ENCODE measurements at places on chromosomes 2 and 18. TPM values are rescaled to one million over a fixed set of nuclear protein-coding genes. Genes with fewer than 3 reads are reported as not detected.

Gene L3MBTL4
- 8.7 TPM for total RNA-seq

Gene UGT1A5
- not detected for total RNA-seq

Gene CENPA
- total RNA-seq: 33.7 TPM

Gene LRRTM4
- not detected for total RNA-seq

Gene NDUFV2
- total RNA-seq: 254 TPM

Gene ACADL
- total RNA-seq: not detected

Gene FOXI3
- total RNA-seq: not detected

Gene TCF7L1
- total RNA-seq: 0.10 TPM

Gene MROH2A
- total RNA-seq: not detected

GRCh38 chr2:112836695-112837117, at the start of gene IL1B:
Gene IL1B (minus strand): TSS chr2:112836779. CDS start chr2:112836229, 550 bp downstream.
- no peak within 1 kb of the TSS for H3K4me3 ChIP-seq
- no peak for DNase-seq
- no peak within 1 kb of the TSS for H3K27ac ChIP-seq
- H3K27me3 ChIP-seq: no peaks in the 10 kb centered on the region
- peaks cover 34% of the 10 kb centered on the region for H3K4me1 ChIP-seq
- no peaks in the 10 kb centered on the region for H3K36me3 ChIP-seq

DNA sequence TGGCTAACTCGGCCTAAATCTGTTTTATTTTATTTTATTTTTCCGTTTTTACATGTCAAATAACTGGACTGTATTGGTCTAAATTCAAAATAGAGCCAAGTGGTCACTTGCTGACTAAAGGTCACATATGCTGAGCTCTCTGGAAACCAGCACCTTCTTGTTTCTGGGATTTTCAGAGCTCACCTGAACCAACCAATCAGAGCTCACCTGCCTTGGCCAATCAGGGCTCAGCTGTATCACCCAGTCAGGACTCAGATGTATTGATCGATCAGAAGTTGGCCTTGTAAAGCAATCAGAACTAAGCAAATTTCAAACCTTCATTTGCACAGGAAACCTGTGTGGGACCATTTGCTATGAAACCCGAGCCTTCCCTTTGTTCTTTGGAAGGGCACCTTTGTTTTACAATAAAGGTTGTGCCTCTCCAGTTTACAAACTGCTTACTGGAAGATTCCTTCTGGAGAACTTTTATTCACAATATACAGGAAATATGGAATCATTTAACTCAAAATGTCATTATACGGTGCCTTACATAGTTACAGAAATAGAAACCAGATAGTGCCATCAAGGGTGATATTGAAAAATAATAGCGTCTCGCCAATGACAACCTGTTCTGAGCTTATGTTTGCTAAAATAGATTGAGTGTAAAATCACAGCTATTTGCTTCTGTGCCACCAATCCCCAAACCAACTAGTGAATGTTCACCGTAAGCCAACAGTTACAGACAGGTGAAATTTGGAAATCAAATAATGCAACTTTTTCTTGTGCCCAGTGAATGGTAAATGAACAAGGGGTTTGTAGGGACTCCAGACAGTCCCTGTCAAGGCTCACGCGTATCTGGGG, 17.3 kb upstream of the PSD4 start:
- H3K4me1 ChIP-seq: peaks cover 12% of the 10 kb centered on the region
- H3K27me3 ChIP-seq: no peaks in the 10 kb centered on the region
- no peak overlapping the region for H3K27ac ChIP-seq
- no peak overlapping the region for H3K4me3 ChIP-seq
- no peaks in the 10 kb centered on the region for H3K36me3 ChIP-seq
- no peak for DNase-seq

- no peak for DNase-seq
- H3K27me3 ChIP-seq: no peaks in the 10 kb centered on the region
- no peak overlapping the region for H3K4me3 ChIP-seq
- no peak overlapping the region for H3K27ac ChIP-seq
These were observed 94.1 kb downstream of the RTN4 start for GRCh38 chr2:54956111-54956627.

- no peaks in the 10 kb centered on the region for H3K36me3 ChIP-seq
- no peak overlapping the region for H3K27ac ChIP-seq
- H3K27me3 ChIP-seq: no peaks in the 10 kb centered on the region
- DNase-seq: no peak
These were observed 117.2 kb downstream of the CERS6 start for GRCh38 chr2:168573128-168573903.

- H3K36me3 ChIP-seq: no peaks in the 10 kb centered on the region
- H3K4me1 ChIP-seq: no peaks in the 10 kb centered on the region
- H3K27me3 ChIP-seq: no peaks in the 10 kb centered on the region
- no peak overlapping the region for H3K4me3 ChIP-seq
- H3K27ac ChIP-seq: no peak overlapping the region
These were observed 272.7 kb upstream of the DOK6 start for GRCh38 chr18:69127873-69128500.

- H3K27ac ChIP-seq: no peak overlapping the region
- no peaks in the 10 kb centered on the region for H3K4me1 ChIP-seq
- H3K27me3 ChIP-seq: no peaks in the 10 kb centered on the region
- H3K36me3 ChIP-seq: no peaks in the 10 kb centered on the region
- no peak overlapping the region for H3K4me3 ChIP-seq
These were observed 671.0 kb upstream of the SOX11 start for GRCh38 chr2:5021136-5021535.

DNA sequence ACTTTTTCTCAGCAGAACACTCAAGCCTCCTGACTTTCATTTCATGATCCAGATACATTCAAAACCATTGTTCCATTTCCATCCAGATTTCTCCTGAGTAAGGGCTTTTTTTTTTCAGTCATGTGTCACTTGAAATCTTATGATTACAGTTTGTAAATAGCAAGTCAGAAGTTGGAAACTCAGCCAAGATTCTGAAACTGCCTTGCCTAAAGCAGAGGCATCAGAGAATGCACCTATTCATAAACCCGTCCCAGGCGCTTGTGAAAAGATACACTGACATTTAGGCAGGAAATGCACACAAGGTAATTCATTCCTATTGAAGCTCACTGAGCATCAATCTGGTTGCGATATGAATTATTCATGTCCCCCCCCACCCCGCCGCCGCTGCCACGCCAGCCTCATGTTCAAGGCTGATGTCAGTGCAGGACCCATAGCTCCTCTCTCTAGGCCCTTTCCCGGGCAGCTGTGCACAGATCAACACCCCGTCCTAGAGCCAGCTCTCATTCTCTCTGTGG, 30.4 kb upstream of the MGAT4A start:
- peaks cover 56% of the 10 kb centered on the region for H3K4me1 ChIP-seq
- H3K36me3 ChIP-seq: no peaks in the 10 kb centered on the region
- DNase-seq: no peak
- no peak overlapping the region for H3K4me3 ChIP-seq

- H3K4me3 ChIP-seq: no peak overlapping the region
- H3K27me3 ChIP-seq: no peaks in the 10 kb centered on the region
- no peak overlapping the region for H3K27ac ChIP-seq
- no peaks in the 10 kb centered on the region for H3K36me3 ChIP-seq
- DNase-seq: no peak
These were observed 90.5 kb upstream of the DDX18 start for GRCh38 chr2:117723888-117724434.

DNA sequence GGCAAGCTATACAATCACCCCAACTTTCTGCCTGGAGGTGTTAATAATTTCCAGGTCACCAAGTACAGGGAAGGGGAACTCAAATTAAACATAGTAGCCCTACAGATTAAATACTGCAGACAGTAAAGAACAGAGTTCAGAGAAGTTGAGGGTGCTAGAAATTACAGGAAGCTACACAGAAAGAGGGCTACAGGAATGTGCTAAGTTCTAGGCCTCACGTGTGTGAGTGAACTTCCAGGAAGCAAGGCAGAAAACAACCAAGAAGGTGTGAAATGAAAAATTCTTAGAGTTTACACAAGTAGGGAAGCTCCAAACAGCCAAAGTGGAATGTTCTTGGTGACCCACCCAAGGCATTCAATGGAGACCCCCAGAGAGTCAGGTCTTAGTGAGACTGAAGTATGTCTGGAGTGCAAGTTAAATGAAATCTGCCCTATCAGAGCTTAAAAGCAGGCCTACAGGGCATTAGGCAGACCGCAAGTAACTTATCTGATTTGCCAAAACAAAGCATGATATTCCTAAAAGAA, 58.1 kb upstream of the RNU4ATAC start:
- H3K36me3 ChIP-seq: peaks cover 8% of the 10 kb centered on the region
- no peaks in the 10 kb centered on the region for H3K4me1 ChIP-seq
- no peaks in the 10 kb centered on the region for H3K27me3 ChIP-seq
- no peak for DNase-seq
- H3K27ac ChIP-seq: no peak overlapping the region

GRCh38 chr18:13626544-13626908, 99.8 kb downstream of the FAM210A start:
- H3K4me3 ChIP-seq: no peak overlapping the region
- H3K4me1 ChIP-seq: peaks cover 5% of the 10 kb centered on the region
- DNase-seq: no peak
- no peaks in the 10 kb centered on the region for H3K36me3 ChIP-seq
- H3K27me3 ChIP-seq: no peaks in the 10 kb centered on the region

GRCh38 chr2:37020212-37020886, 54.0 kb upstream of the STRN start:
- no peak overlapping the region for H3K4me3 ChIP-seq
- H3K4me1 ChIP-seq: no peaks in the 10 kb centered on the region
- H3K36me3 ChIP-seq: no peaks in the 10 kb centered on the region
- no peak for DNase-seq

- no peak overlapping the region for H3K27ac ChIP-seq
- H3K4me3 ChIP-seq: no peak overlapping the region
- H3K4me1 ChIP-seq: no peaks in the 10 kb centered on the region
- H3K36me3 ChIP-seq: no peaks in the 10 kb centered on the region
These were observed 50.4 kb downstream of the GATA6 start for GRCh38 chr18:22219568-22220355.

DNA sequence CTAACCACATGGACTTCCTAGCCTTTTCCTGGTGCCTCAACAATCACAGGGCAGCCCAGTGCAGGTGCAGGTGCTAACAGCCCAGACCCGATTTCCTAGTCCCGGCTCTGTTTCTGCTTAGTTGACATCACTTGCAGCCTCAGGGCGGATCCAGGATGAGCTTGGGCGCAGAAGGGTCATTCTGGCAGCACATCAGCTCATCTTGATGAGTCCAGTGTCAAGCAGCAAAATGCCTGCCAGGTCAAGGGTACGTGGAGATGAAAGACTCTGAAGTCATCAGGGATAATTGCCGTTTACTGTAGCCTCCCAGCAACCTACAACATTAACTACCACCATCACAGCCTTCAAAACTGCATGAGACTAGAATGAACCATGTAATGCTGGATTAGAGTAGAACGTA, 39.4 kb upstream of the EFHD1 start:
- no peak for DNase-seq
- H3K27ac ChIP-seq: no peak overlapping the region
- H3K4me1 ChIP-seq: no peaks in the 10 kb centered on the region
- H3K4me3 ChIP-seq: no peak overlapping the region

- H3K27me3 ChIP-seq: no peaks in the 10 kb centered on the region
- H3K4me3 ChIP-seq: peak overlapping the region; percentile 46
- peak overlapping the region; percentile 88 for H3K27ac ChIP-seq
- H3K36me3 ChIP-seq: peaks cover 1% of the 10 kb centered on the region
- peak; percentile 62 for DNase-seq
These were observed 7.3 kb downstream of the CEP192 start for GRCh38 chr18:12998332-12999060.

DNA sequence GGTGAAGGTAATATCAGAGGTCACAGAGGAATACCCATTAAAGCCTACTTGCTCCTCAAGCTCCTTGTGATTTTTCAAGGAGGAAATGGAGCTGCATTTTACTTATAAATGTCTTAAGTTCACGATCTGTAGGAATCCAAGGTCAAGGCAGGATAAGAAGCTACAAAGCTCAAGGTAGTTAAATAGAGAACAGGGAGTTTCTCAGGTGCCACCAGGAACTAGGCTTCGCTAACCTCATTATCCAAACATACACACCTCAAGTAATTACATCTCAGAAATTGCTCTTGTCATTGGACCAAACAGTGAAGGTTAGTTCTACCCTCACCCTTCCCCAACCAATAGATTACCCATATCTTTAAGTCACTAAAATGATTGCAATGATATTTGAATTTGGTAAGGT, 317.4 kb upstream of the HNRNPA3 start:
- H3K4me1 ChIP-seq: no peaks in the 10 kb centered on the region
- no peaks in the 10 kb centered on the region for H3K36me3 ChIP-seq
- no peak overlapping the region for H3K4me3 ChIP-seq
- no peak overlapping the region for H3K27ac ChIP-seq
- H3K27me3 ChIP-seq: no peaks in the 10 kb centered on the region
- no peak for DNase-seq

GRCh38 chr18:11468617-11469016, 140.8 kb upstream of the SLC35G4 start:
- no peak for DNase-seq
- H3K4me1 ChIP-seq: no peaks in the 10 kb centered on the region
- peaks cover 2% of the 10 kb centered on the region for H3K27me3 ChIP-seq
- no peak overlapping the region for H3K4me3 ChIP-seq

- H3K4me3 ChIP-seq: no peak overlapping the region
- no peak overlapping the region for H3K27ac ChIP-seq
- H3K36me3 ChIP-seq: peaks cover 7% of the 10 kb centered on the region
- DNase-seq: peak; percentile 25
These were observed 6.2 kb downstream of the MRPS5 start for GRCh38 chr2:95115418-95115817.

GRCh38 chr18:36633961-36634412, 194.8 kb downstream of the TPGS2 start:
- no peak overlapping the region for H3K4me3 ChIP-seq
- no peaks in the 10 kb centered on the region for H3K27me3 ChIP-seq
- H3K36me3 ChIP-seq: no peaks in the 10 kb centered on the region
- DNase-seq: peak; percentile 44

DNA sequence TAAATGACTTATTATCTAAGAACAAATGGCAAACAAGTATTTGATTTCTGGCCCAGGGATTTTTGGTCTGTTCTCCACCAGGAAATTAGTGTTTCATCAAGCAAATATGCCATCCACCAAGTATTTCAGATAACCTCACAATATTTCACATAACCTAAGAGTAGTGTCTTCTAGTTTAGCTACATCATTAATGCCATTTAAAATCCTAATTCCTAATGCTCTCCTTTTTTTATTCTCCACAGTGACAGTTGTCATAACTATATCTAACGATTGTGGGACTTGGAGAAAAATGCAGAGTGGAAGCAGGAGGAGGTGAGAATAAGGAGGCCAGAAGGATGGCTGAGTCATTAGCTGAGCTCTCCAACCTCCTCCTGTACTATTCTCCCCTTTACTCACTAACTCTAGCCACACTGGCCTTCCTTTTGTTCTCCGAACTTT, 58.5 kb upstream of the CTLA4 start:
- no peak overlapping the region for H3K27ac ChIP-seq
- no peak for DNase-seq
- peaks cover 6% of the 10 kb centered on the region for H3K4me1 ChIP-seq
- no peak overlapping the region for H3K4me3 ChIP-seq
- H3K27me3 ChIP-seq: peaks cover 2% of the 10 kb centered on the region

DNA sequence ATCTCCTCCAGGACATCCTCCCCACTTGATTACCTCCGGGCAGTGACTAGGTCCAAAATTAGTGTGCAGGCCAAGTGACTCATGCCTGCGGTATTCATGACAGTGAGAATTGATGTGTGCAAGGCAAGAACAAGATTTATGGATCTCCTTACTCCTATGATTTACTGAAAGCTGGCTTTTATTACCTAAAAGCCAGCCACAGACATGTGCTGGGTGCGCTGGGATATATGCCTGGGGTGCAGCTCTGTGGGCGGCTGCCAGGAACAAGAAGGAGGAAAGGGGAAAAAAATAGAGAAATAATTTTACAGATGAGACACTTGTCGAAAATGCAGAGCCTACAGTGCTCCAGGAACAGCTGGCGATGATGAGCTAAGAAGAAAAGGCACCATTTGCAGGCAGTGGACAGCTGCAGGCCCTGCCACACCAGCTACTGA, 359.3 kb downstream of the CMPK2 start:
- DNase-seq: no peak
- H3K4me3 ChIP-seq: no peak overlapping the region
- no peaks in the 10 kb centered on the region for H3K4me1 ChIP-seq
- no peaks in the 10 kb centered on the region for H3K27me3 ChIP-seq
- no peaks in the 10 kb centered on the region for H3K36me3 ChIP-seq

All from GM12878 (cell line).